ENCODE measurements at places on chromosomes 6 and 20.

DNA sequence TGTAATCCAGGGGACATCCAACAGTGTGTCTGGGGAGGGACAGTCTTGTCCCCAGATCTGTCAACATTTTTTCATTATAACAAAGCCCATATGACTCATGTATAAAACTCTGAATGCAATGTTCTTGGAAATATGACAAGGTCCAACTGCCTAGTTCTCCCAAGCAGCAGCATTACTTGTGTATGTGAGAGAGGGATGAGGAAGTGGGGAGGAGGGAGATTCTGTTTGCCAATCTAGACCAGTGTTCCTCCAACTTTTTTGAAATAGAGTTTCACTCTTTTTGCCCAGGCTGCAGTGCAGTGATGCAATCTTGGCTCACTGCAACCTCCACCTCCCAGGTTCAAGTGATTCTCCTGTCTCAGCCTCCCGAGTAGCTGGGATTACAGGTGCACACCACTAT lies 394.8 kb downstream of the DHX35 start:
- no peak for DNase-seq

GRCh38 chr20:3732327-3733118 lies at the start of gene HSPA12B:
TSS of gene HSPA12B (plus strand) at chr20:3732685. CDS start at chr20:3738675, 5,990 bp downstream.
- no peak for DNase-seq

DNA sequence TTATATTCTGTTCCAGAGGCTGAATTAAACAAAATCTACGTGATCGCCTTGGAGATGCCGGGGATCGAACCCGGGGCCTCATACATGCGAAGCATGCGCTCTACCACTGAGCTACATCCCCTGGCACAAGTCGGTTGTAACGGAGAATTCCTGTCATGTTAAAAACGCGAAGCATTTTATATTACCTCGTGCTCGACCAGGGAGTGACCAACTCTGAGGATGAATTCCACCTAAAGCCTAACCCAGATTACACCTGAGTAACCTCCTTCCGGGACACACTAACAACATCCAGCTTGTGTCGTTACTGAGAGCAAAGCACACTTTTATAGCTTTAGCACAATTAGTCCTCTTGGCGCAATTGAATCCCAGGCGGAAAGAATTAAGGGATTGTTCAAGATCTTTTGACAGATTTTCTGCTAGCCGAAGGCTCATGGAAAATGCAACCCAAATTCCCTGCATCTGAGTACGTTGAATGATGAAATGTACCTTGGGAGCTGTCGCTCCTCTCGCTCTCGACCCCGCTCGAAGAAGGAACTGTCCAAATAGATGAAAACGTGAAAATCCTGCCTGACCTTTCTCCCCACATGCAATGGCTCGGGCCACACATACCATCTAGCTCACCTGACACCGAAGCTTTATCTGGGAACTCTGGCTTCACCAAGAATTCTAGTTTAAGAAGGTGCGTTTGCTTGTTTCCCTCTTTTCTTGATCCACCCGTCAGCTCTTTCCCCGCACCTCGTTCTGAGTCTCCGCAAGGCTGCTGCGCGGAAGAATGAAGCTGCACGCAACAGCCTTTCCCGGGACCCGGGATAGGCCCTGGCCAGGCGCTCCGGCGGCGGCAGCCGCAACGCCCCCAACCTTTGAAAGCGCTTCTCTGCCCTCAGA lies 148.3 kb downstream of the GPX5 start:
- DNase-seq, result peak; percentile 65

DNA sequence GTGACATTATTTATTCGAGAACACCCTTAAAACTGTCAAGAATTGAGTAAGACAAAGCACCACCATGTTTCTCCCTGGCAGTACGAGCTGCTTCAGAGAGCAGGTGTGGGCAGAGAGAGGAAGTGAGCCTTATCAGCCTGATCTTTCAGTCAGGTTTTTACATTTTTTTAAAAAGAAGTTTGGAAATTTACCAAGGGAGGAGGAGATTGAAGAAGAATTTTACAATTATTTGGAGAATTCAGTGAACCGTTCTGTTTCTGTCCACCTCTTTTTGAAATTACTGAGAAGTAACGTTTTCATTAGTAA lies 75.5 kb downstream of the ZDHHC14 start:
- no peak for DNase-seq

GRCh38 chr6:97067045-97067444 lies 142.5 kb downstream of the KLHL32 start:
- no peak for DNase-seq

GRCh38 chr6:139881728-139882211 lies 507.3 kb upstream of the CITED2 start:
- DNase-seq, result peak; percentile 2

DNA sequence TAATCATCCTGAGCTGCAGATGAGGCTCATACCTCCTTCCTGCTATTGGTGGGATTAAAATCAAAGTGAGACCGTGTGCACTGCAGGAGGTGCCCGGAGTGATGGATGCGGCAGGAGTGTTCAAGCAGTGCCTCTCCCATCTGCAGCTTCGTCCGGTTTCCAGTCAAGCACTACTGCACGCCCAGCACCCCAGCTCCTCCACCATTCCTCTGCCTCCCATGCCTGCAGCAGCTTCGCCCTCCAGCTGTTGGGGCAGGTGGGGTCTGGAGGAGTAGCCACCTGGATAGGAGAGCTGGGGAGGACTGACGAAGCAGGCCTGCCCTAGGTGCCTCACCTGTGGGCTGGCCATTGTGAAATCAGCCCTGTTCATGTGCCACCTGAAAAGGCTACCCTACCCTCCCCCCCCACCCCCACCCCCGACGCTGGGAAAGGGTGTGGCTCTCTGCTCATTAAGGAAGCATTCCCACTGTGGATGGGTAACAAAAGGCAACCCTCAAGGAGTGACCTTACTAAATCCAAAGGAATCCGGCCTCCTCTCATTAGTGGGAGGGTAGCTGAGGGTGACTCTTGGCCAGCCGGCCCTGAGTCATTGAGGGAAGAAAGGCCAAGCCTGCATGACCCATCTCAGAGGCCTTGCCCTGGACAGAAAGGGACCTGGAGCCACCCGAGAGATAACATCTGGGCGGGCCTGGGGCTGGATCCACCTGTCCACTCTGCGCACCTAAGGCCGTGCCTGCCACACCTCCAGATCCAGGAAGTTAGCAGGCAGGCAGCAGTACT lies 115.9 kb upstream of the ARMC2 start:
- no peak for DNase-seq

GRCh38 chr6:91240878-91241603 lies 654.2 kb upstream of the MAP3K7 start:
- DNase-seq, result no peak

DNA sequence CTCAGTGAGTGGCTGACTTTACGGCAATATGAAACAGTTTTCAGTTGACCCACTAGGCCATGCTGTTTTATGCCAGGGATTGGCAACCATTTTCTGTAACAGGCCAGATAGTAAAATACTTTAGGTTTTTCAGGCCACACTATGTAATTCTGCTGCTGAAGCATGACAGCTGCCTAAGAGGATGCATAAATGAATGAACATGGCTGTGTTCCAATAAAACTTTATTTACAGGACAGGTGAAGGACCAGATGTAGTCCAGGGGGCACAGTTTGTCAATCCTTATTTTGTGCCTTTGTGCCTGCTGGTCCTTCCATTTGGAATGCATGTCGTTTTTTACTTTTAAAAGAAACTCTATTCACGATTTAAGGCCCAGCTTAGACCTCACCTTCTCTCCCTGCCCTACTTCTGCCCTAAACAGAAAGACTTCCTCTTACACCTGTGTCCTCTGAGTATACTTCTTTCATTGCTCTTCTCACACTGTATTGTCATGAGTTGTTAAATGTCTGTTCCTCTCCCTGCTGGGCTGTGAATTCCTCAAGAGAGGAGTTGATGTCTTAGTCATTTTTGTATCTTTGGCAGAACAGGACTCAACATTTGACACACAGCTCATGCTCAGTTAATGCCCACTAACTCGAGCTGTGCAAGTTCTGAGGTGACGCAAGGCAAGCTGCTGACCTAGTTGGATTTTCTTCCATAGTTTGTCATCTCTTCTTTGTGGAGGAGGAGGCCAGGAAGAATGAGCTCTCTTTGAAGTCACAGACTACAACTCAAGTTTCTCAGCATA lies 90.1 kb upstream of the MAP7 start:
- DNase-seq, result no peak

GRCh38 chr20:13382786-13383185 lies 161.7 kb downstream of the ISM1 start:
- no peak for DNase-seq

GRCh38 chr6:165249808-165250207 lies 59.6 kb downstream of the C6orf118 start:
- DNase-seq, result no peak

DNA sequence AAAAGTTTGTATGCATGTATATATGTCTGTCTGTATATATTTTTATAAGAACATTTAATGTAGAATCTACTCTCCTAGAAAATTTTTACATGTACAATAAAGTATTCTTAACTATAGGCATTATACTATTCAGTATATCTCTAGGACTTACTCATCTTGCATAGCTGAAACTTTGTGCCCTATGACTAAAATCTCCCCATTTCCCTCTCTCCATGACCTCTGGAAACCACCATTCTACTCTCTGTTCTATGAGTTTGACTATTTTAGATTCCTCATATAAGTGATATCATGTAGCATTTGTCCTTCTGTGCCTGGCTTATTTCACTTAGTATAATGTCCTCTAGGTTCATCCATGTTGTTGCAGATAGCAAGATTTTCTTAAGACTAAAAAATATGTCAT lies 205.1 kb upstream of the SMLR1 start:
- no peak for DNase-seq

- peak; percentile 59 for DNase-seq
Observed at GRCh38 chr20:59159493-59160376, 3.9 kb upstream of the ZNF831 start.

DNA sequence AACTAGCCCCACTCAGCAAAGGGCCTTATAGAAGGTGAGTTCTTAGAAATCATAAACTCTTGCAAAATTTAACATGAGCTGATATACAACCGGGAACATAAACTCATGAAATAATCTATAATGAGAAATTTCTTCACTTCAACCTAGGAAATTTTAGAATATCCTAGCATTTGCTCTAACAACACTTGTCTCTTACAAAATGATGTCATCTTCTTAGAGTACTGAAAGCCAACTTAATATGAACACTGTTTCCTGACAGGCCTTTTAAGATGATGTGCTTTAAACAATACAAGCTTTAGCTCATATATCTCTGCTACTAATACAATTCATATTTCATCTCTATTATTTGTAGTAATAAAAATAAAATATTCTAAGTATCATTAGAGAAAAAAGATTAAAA lies 932 bp downstream of the PACRG start:
- no peak for DNase-seq

DNA sequence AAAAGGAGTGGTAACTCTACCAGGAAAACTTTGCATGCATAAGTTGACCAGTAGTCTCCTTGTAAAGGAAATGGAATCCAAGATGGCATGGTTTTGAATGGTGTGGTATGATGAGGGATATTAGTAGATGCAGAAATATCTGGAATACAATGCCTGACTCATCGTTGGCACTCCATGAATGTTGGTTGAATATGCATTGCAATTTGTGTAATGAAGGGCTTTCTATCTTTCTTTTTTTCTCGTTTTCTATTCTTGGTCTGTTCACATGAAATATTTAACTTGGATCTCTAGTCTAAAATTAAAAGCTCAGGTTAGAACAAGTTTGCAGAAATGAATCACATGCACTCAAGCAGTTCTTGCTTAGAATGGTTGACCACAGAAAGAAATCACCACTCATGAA lies 277.3 kb upstream of the PRND start:
- no peak for DNase-seq

GRCh38 chr20:23541330-23541729 lies 27.0 kb downstream of the CST9L start:
- no peak for DNase-seq

DNA sequence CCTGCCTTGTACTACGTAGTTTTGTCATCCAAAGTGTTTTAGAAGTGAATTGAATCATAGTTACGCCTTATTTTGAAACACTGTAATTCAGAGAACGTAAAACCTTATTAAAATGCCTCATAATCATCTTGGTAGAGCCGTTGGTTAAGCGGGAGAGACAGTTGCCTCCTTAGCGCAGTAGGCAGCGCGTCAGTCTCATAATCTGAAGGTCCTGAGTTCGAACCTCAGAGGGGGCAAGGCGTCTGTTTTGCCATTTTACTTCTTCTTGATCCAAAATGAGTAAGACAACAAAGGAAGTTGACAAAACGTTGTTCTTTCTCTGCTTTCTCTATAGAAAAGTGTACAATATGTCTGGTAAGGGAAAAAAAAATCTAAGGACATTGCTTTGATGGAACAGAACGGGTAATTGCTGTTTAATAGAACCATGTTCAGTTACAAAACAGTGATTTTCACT lies 20.7 kb upstream of the TRIM27 start:
- DNase-seq, result peak; percentile 76

DNA sequence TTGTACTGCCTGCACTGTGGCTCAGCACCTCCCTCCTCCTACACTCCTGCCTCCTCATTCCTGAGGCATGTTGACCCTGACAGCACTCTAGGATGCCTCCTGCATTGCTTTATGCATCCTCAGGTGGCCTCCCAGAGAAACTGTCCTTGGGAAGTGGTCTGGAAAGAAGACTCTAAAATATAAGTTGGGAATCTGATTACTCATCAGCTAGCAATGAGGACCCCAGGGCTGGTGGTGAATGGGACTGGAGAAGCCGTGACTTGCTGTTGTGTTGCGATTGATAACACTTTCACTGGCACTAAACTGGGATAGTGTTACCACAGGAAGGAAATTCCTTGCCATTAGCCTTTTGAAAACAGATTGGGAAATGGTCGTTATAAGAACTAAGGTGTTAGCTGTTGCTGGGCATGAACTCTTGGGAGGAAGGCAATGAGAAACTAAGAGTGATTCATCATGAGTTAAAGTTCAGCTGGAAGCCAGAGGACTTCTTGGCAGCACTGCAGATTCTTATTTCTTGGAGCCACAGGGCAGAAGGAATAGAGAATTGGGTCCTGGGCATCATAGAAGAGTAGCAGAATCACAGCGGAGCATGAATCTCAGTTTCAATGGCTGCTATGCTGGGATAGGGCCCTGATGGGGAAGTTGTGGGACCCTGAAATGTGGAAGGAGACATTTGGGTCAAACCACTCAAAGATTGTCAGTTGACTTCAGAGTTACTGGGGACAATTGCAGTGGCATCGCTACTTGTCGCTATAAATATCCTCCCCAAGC lies 10.1 kb upstream of the SIRPD start:
- DNase-seq, result no peak

DNA sequence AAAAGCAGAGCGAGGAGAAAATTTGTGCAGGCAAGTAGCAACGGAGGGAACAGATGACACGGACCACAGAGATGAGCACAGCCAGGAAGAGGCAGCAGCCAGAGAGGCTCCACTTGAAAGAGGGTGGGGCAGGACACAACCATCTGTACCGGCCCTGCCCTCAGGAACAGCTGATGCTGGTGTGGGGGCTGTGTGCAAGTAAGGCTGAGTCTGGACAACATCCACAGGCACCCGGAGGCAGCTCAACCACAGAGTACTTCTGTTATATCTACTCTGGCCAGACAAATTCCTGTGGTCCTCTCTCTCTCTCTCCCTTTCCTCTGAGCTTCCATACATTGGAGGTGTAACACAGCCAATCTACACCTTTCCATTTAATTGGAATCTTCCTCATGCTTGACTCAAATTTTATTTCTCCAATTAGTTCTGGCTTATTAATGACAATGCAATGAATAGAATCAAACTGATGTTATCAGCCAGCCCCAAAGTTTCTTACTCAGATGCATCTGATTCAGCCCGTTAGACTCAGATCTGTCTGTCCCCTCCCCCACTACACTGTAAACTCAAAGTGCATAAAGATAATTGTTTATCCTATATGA lies 24.9 kb downstream of the KIF13A start:
- no peak for DNase-seq

GRCh38 chr6:89323511-89323971 lies 8.4 kb upstream of the GABRR2 start:
- DNase-seq, result no peak

GRCh38 chr6:132028029-132028428 lies 76.9 kb upstream of the CCN2 start:
- DNase-seq, result no peak

- no peak for DNase-seq
Observed at GRCh38 chr20:47318027-47318585, 38.4 kb downstream of the ZMYND8 start.

Data from activated T-cell treated with anti-CD3 and anti-CD28 coated beads for 24 hours (primary cell).